Activated CD8-positive, alpha-beta memory T cell treated with anti-CD3 and anti-CD28 coated beads, Interleukin-2, amount 50 U/mL, for 4 hours (primary cell): ENCODE measurements at places on chromosomes 3 and 15.

- no peak for DNase-seq
Measured at GRCh38 chr3:78140274-78140673, 1100.4 kb downstream of the ROBO2 start.

DNA sequence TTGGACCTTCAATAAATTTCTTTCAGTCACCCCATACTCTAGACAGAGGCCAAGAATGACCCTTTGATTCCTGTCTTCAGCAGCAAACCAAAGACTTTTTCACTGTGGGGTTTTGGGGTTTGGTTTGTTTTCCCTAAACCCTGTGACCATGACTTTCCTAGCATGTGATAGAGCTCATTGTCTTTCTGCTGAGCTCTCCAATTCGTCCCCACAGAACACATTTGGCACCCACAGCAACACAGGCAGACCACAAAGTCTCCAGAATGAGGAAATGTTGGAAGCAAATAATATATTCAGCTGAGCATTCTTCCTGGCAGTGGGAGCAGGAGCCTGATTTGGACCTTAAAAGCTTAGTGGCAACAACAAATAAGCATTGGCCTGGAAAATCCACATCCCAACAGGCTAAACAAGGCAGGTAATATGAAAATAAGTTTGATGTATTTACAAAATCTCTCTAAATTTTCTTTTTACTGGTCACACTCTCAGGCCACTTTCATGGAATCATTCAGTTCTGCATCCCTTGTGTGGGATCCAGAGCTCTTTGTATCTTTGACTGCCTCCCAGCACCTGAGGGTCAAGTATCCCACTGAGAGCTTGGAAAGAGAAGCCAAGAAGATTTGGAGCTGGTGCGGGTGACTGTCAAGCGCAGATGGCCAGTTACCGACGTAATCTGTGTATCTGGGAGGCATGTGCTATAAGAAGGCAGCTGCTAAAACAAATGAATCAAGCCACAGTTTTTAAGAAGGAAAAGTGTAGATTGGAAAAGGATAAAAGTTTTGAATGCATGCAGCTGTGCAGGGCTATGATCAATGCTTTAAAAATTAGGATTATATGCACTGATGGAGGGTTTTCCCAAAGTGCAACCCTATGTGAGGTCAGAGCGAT is 36.5 kb upstream of the CPB1 start:
- DNase-seq: no peak

GRCh38 chr3:57778494-57778893 is 22.4 kb downstream of the SLMAP start:
- no peak for DNase-seq

DNA sequence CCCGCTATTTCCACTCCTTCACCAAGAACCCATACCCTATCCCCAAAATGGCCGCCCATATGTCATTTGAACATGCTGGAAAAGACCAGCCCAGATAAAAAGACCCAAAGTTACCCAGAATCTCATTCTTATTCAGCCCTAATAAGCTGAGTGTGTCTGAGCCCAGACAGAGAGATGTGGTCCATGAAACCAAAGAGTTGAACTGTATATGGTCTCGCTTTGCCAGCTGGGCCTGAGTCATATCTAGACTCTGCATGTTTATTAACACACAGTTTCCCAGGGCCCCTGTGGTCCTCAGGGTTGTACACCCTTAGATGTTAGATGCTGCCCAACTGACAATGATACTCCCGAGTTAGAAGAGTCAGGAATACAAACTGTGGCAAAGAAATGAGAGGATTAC is 201.9 kb upstream of the STRIT1 start:
- no peak for DNase-seq

DNA sequence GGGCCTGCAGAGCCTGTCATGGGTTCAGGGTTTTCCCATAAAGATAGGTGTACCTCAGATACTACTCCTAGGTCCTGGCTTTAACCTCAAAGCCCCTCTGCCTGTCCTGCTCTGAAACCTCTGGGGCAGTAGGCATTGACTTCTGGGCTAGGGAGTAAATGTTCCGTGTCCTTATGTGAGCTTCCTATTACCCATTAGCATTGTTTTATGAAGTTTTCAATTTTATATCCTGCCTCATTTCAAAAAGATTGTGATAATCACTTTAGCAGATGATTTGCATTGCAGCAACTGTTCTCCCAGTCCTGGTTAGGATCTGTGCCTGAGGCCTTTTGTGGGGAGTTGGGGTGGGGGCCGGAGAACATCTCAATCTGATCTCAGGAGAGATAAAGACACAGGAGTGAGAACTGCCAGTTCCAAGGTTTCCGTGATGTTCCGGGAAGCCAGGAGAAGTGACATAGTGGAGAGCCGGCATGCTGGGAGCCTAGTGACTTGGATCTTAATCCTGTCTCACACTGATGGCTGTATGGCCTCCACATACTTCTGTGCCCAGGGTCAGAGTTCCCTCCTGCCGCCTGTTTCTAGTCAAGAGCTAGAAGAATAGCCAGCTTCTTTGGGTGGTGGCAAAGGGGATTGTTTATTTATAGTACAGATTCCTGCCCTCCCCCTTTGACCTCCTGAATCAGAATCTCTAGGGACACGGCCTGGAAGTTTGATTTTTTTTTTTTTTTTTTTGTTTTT is 10.6 kb downstream of the TPM1 start:
- no peak for DNase-seq

- DNase-seq: no peak
Measured at GRCh38 chr3:72810063-72810462, 38.2 kb downstream of the SHQ1 start.

DNA sequence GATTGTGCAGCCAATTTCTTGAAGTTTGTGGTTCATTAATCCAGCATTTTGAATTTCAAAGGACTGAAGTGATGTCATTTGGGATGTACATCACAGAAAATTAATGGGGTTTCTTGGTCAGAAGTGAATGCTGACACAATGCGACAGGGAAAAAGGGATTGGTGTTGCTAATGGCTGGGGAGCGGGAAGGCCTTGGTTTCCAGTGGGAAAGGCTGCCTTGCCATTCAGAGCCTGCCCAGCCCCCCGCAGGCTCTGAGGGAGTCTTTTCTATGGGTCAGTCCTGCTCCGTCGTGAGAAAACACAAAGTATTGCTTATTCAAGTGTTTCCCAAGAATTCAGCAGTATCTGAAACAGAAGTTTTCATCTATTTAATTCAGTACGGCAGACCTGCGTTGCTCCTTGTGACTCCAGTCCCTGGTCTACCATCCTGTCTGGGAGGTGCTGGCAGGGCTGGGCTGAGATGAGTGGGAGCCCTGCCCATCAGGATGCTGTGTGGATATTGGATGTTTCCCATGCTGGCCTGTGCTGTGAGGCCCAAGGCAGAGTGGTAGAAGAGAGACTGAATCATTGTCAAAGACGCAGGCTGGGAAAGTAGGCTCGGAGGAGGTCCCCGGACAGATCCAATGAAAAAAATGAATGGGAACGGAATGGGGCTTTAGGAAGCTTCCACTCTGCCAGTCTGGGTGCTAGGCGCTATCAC is 111.2 kb upstream of the KLHL25 start:
- no peak for DNase-seq

- DNase-seq: no peak
Measured at GRCh38 chr3:66856533-66856932, 141.6 kb upstream of the KBTBD8 start.
